ENCODE measurements at places on chromosomes 12 and 14.

- no peak for DNase-seq
Observed at GRCh38 chr14:64502456-64502855, 1.2 kb downstream of the ZBTB25 start.

- DNase-seq: no peak
Observed at GRCh38 chr12:95977764-95978305, 18.3 kb downstream of the HAL start.

GRCh38 chr12:109714913-109715244, 1.3 kb downstream of the FAM222A start:
- no peak for DNase-seq

DNA sequence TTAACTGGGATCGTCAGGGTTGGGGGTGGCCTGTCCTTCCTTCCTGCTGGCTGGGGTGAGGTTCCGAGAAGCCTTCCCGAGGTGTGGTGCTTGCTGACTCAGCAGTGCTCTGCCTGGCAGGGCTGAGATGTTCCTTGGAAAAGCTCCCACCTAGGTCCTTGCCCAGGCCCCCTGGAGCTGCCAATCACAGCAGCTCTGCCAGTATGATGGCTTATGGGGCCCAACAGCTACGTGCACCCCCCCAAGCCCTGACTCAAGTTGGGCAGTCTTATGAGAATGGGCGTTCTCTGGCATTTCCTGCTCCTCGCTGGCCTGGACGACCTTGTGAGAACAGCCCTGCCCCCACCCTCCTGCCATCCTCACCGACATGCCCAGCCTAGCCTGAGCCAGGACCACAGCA, 292.2 kb upstream of the CRY1 start:
- no peak for DNase-seq

DNA sequence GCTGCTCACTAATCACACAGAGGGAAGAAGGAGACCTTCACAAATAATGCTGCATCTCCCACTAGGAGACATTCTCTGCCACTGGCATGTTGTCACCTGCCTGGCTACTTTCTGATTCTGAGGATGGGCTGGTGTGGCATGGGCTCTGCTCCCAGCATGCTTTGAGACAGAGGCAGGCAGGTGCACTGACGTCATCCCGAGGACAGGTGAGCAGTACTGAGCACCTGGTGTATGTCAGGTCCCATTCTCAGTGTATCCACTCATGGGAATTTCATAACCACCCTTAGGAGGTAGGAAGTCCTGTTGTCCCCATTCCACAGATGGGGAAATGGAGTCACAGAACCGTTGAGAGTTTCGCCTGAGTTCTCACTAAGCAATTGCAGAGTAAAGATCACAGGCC, 597.9 kb downstream of the VRK1 start:
- DNase-seq: no peak

Measured in stimulated activated CD4-positive, alpha-beta T cell treated with anti-CD3 and anti-CD28 coated beads, Interleukin-4, amount 100 ng/mL, for 48 hours (primary cell).